DMS153 (cell line): ENCODE measurements at places on chromosomes 16 and 17.
A peak's percentile ranks its signal among the peaks of the same experiment; 100 is the strongest.

DNA sequence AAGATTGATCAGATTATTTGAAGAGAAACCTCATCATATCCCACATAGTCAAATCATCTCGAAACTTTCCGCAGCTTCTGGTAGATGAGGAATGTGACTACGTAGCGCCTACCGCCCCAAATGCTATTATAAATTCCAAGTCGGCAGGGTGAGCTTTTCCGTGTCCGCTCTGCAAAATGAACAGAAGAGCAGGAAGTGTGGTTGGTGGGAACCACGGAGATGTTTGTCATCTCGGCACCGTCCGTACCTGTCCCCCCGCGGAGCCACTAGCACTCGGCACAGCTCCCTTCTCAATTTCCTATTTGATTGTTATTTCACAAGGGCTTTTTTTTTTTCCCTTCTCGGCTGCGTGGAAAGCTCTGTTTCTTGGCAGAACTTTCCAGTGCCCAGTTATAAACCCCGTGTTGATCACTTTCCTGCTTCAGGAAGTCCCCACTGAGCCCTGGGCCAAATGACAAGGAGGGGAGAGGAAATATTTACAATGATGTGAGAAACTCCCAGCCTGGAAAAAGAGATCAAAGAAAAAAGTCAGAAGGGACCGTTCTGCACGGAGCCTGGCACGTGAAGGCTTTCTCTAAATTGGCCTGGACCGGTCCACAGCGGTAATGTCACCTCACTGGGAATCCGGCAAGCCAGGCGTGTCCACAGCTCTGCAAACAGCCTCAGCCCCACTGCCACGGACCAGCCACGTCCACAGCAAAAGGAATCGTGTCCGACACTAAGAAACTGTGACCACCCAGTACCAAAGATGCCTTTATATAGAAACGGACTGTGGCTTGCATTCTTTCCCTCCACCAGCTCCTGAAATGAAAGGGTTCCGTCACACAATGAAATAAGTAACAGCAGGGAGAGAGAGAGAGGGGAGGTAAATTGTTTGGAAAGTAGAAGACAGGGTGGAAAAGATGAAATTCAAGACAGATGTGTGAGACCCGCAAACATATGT, 65.0 kb downstream of the MRM3 start:
- DNase-seq = no peak

- peak; percentile 92 for DNase-seq
These were observed 124.5 kb upstream of the ZFHX3 start for GRCh38 chr16:73172241-73172972.

GRCh38 chr16:71846431-71846830, 655 bp downstream of the ATXN1L start:
- DNase-seq = no peak

DNA sequence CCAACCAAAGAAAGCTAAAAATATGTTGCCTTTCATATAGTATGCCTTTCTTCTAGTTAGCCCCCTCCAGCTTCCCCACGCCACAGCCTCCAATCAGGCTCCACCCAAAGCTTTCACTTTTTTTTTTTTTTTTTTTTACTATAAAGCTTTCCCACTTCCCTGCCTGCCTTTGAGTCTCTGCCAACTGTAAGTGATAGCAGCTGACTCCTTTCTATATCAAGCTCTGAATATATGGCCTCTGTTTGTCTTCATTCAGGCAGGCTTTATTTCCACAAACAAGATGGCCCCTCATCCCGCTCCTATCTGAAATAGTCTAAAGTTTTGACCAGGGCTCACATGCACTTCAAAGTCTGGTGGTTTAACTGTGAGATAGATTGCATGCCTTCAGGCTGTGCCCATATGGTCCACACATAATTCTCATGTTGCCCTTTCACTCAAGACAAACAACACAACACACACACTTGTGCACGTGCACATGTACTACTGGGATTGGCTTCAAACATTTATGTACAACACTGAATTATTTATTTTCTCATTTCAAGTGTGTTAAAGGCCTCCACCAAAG, 39.8 kb upstream of the DYNLRB2 start:
- DNase-seq = no peak

- DNase-seq = no peak
These were observed 7.3 kb downstream of the RPS15A start for GRCh38 chr16:18782697-18783429.

DNA sequence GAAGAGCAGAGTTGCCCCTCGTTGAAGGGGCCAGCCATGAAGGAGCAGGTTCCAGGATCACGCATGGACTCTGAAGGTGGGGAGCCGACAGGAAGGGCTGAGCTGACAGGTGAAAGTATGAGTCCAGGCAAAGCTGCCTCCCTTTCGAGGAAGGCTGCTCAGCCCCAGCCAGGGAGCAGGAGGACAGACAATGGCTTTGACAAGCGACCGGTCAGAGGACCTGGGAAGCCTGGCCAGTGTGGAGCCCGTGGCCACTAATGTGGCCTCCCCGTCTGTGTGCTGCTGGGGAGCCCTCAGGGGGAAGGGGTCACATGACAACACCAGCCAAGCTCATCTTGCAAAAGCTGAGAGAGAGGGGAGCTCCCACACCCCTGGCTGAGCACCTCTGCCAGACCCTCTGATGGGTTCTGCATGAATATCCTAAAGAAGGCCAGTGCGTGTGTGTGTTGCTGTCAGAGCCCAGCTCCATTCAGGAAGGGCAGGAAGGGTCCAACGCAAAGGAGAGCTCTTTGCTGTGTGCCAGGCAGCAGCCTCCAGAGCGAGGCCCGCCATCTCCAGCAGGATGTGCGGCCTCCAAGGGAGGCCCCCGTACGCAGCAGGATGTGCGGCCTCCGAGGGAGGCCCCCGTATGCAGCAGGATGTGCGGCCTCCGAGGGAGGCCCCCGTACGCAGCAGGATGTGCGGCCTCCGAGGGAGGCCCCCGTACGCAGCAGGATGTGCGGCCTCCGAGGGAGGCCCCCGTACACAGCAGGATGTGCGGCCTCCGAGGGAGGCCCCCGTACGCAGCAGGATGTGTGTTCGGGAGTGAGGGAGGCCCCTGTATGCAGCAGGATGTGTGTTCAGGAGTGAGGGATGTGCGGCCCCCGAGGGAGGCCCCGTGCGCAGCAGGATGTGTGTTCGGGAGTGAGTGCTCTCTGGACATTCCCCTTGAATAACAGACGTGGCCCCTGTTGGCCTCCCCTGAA, 102.1 kb upstream of the CHMP6 start:
- no peak for DNase-seq

GRCh38 chr16:58488531-58488930, 11.4 kb upstream of the NDRG4 start:
- DNase-seq = no peak

DNA sequence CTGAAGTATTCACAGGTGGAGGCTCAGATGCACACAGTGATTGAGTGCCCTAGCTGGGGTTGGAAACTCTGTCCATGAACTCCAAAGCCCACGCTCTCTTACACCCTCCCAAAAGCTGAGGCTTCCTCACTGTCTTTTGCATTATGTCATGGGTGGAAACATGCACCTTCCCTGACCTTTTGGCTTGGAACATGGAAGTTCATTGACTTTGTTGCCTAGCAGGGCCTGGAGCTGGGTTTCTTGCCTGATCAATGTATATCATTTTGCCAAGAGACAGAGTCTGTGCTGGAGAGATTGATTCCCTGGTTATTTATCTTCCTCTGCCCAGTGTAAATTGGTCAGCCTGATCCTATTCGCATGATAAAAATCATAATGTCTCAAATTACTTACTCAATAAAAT, 558.4 kb downstream of the MAF start:
- DNase-seq = no peak

GRCh38 chr16:3580686-3581085, 3.5 kb upstream of the NLRC3 start:
- no peak for DNase-seq

DNA sequence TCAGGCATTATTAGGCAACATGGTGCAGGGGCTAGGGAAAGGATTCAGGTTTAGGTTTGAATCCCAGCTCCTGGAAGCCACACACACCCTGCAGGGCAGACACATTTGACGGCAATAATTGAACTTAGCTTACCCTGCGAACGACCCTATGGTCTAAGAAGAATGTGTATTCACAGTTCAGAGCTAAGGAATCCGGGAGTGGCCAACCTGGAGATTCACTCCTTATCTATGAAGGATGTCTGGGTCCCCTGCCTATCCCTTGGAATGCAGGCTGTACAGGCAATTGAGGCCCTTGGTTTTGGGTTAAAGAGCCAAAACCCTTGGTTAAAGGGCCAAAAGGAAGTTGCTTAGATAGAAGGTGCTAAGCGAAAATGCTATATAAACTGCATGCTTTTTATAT, 2.9 kb upstream of the SYT17 start:
- no peak for DNase-seq

GRCh38 chr16:69223882-69224281, 36.9 kb downstream of the SNTB2 start:
- DNase-seq = no peak

DNA sequence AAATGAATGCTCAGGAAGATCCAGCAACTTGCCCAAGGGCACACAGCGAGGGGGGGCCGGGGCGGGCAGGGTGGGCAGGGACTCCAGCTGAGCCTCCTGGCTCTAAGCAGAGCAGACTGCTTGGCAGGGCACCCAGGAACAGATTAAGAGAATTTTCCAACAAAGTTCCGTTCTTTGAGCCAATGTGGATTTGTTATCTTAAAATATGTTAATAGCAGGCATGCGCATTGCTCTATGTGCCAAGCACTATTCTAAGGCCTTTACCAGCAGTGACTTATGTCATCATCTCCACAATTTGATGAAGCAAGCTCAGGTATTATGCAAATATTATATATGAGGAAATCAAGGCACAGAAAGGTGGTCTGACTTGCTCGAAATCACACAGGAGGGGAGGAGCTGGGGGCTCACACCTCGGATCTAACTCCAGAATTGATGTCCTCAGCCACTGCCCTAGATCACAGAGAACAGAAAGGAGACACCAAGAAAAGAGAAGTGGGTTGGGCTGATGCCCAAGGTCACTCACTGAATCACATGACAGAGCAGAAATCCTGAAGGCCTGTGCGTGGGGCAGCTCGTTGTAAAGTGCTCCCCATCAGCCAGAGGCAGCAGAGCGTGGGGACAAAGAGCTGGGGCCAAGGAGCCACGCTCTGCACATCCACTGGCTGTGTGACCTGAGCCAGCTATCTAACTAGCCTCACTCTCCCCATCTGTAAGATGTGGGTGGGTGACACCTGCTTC, 23.2 kb upstream of the MEAK7 start:
- no peak for DNase-seq

DNA sequence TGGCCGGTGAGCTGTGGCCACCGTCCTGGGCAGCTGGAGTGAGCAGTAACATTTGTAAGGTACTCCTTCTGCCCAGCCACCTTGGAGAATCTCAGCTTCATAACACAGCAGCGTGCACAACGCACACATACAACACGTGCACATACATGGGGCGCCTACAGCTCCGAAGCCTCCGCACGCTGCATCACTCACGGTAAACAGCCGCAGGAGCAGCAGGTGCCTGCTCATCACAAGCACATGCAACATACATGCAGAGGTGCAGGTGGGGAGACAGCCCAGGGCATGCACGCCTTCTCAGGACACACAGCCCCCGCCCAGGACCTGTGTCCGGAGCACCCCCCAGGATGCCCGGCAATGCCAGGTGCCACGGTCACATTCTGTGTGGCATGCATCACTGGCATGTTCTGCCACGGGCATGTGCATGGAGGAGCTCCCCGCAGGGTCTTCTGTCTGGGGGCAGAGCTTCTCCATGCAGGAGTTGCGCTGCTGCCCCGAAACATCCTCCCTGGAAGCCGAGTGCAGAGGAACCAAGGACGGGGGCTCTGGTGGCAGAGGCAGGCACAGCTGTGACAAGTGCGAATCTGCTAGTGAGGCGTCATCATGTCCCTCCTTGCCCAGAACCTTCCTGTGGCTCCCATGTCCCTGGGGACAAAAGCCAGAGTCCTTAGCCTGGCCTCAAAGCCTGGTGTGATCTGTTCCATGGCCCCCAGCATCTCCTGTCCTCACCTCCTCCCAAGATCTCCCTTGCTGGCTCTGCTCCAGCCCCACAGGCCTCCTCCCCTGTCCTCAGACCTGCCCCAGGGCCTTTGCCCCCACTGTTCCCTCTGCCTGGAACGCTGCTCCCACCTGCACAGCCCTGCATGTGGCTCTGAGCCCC, 184.0 kb upstream of the GSE1 start:
- no peak for DNase-seq

DNA sequence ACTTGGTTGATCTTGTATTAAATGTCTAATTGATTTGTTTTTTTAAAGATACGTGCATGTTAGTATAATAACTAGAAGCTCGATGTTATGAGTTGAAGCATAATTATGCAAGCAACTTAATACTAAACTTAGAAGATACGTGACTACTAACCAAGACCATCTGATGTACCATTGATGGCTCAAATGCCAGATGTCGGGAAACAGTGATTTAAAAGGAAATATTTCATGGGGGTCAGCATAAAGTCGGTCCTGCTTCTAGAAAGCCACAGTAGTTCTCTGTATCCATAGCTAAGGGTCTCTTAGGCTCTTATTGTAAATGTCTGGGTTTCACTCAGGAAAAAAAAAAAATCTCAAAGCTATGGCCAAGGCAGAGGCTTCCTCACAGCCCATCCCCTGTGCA, 61.2 kb upstream of the RBFOX1 start:
- DNase-seq = no peak

DNA sequence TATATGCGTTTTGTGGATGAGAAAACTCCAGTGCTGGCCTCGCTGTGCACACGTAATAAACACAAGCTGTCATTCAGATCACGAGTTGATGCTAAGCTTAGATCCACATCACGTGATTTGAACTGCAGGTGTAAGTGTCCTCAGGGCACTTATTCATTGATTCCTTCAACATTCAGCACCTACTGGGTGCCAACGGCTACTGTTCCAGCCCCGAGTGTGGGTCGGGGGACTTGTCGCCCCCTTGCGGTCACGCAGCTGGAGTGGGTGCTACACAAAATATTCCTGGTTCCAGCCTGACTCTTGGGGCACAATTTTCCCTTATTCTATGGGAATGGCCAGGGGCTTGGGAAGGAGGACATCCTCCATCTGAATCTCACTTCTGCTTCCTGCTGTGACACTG, 29.9 kb upstream of the GINS2 start:
- peak; percentile 43 for DNase-seq

DNA sequence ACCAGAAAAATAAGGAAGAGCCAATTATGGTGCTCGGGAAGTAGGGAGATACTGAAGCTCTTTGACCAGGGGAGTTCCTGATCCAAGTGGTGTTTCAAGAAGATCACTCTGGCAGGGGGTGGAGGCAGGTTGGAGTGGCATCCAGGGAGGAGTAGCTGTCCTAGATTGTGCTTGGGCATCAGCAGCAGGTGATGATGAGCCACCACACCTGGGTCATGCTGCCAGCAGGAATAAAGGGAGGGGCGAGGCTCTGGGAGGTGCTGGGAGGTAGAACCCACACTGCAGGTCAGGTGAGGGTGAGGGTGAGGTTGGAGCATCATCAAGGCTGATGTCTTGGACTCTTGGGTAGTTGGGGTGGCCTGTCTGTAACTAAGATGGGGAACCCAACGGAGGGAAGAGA, 35.4 kb upstream of the ADGRG1 start:
- DNase-seq = no peak

DNA sequence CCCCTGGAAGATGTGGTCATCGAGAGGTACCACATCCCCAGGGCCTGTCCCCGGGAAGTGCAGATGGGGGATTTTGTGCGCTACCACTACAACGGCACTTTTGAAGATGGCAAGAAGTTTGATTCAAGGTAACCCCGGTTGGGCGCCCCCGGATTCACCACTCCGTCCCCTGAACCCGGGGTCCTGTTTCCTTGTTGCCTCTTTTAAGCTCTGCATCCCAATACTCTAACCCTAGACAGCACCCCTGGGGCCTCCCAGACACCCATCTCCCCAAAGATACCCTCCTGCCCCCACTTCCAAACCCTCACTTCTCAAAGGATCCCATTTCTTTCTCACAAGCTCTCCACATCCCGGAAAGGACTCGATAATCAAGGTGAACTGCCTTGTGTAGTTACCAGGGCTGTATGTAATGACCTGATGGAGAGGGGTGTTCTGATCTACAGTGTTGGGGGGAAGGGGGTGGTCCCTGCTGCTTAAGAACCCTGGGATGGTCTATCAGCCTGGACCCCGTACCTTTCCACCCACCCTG, 412 bp downstream of the FKBP10 start:
- DNase-seq = no peak
